CD4-positive, alpha-beta T cell treated with Interleukin-10 for 1 hour (primary cell): ENCODE measurements at places on chromosomes 4 and X.

DNA sequence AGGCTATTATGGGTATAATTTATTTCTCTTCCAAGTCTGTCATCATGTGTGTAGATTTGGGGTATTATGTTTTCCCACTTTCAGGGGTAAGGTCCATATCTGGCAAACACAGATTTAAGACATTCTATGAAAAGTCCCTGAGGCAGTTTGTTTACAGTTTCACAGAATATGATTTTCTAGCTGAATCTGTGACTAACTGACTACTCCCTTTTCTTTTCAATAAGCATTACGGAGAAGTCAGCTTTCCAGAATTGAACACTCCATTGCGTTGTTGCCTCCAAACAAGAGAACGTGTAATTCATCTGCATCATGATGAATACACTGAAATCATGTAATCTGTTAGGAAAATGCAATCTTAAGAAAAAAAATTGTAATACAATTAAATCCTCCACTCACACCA is 226.7 kb upstream of the SFRP2 start:
- no peak for DNase-seq

- no peak for DNase-seq
Measured at GRCh38 chr4:47075919-47076318, 44.6 kb downstream of the GABRB1 start.

GRCh38 chrX:132983496-132983895 is 25.1 kb upstream of the HS6ST2 start:
- DNase-seq, result no peak

DNA sequence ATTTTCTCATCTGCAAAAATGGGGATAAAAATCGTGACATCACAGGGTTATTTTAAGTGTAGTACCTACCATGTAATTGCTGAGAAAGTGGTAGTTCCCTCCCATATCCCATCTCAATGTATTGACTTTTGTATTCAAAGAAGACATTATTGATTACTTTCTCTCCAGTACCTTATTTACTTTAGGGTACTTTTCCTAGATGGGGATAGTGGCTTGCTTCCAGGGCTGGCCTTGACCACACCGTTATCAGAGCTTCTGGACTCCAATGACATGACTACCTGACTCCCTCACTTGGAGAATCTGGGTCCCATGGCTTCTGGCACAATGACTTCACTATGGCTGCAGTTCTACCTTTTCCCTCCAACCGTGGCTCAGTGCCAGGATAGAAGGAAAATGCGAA is 58.2 kb upstream of the EOLA2 start:
- no peak for DNase-seq

DNA sequence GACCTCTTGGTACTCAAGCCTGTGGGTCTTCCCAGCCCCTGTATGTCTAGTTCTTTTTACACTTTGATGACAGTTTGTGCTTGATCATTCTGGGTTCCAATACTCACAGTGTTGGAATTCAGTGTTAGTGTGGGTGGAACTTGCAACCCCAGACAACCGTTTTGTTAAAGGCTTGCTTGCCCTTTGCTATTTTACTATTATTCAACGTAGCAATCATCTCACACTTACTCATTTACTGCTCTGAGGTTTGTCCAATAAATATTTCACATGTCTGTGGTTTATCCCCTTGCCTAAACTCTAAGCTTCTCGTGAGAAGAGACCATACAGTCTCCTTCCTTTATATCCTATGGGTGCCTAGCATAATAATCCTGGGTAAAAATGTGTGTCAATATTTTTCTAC is 15.3 kb downstream of the CCNG2 start:
- DNase-seq, result no peak

DNA sequence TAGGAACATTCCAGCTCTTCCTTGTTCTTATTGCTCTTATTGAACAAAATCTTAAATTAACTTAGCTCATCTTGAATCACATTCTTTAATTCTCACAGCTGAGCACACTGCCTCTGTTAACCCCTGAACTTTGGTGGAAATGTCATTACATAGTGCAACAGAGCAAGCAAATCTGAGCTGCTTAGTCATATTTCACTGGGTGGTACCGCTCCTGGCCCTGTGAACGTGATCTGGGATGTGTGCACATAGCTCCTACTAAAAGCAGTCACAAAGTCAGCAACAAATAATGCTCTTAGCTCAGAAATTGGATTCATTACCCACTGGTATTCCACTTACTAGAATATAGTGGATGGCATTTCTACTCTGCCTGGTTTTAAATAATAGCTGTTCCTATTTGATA is 27.9 kb downstream of the ARHGEF6 start:
- no peak for DNase-seq

GRCh38 chrX:19840899-19841648 is 46.3 kb downstream of the SH3KBP1 start:
- DNase-seq, result peak; percentile 66

- no peak for DNase-seq
Measured at GRCh38 chrX:101230636-101231035, 11.1 kb downstream of the DRP2 start.

GRCh38 chr4:2721586-2721985 is 34.5 kb downstream of the TNIP2 start:
- DNase-seq, result no peak

GRCh38 chrX:131040781-131041180 is 17.4 kb upstream of the ARHGAP36 start:
- no peak for DNase-seq
